Naive thymus-derived CD4-positive, alpha-beta T cell (primary cell): ENCODE measurements at places on chromosomes 6 and 20. TPM values are rescaled to one million over a fixed set of nuclear protein-coding genes. Genes with fewer than 3 reads are reported as not detected.

HCRTR2 gene
- total RNA-seq = not detected

FOXQ1 gene
- total RNA-seq = not detected

DNA sequence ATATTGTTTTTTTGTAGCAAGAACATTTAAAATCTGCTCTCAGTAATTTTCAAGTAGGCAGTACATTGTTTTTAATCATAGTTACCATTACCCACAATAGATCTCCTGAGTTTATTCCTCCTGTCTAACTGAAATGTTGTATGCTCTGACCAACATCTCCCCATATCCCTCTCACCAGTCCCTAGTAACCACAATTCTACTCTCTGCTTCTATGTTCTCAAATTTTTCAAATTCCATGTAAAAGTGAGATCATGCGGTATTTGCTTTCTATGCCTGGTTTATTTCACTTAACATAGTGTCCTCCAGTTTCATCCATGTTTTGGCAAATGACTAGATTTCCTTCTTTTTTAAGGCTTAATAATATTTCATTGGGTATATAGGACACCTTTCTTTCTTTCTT lies 300.5 kb downstream of the KCNQ5 start:
- no peaks in the 10 kb centered on the region for H3K27me3 ChIP-seq
- H3K36me3 ChIP-seq = no peaks in the 10 kb centered on the region
- DNase-seq = no peak
- H3K27ac ChIP-seq = no peak overlapping the region

DNA sequence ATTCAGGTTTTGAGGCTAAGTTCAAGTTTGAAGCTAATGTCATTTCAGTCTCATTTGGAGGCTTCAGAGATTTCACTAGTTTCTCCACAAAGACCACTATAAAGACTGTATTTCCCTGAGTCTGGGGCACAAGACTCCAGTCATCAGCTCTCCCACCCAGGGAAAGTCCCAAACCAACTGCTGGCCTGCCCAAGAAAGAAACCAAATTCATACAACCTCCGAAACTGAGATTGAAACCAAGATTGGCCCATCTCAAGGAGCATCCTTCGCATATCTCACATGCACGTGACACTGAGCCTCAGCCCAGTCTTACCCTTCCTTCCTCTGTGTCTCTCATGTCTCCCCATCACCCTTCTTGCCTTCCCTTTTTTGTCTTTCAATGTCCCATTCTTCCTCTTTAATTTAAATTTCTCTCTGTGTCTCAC lies 3.5 kb upstream of the LTA start:
- no peak for DNase-seq
- peaks cover 55% of the 10 kb centered on the region for H3K4me1 ChIP-seq
- peak overlapping the region; percentile 23 for H3K4me3 ChIP-seq
